ENCODE measurements at places on chromosomes 2 and 18. TPM values are rescaled to one million over a fixed set of nuclear protein-coding genes. Genes with fewer than 3 reads are reported as not detected.

- H3K27me3 ChIP-seq, result peaks cover 13% of the 10 kb centered on the region
- no peaks in the 10 kb centered on the region for H3K36me3 ChIP-seq
- DNase-seq, result no peak
- H3K4me1 ChIP-seq, result no peaks in the 10 kb centered on the region
These were observed 60.9 kb downstream of the BCL11A start for GRCh38 chr2:60492548-60492947.

DNA sequence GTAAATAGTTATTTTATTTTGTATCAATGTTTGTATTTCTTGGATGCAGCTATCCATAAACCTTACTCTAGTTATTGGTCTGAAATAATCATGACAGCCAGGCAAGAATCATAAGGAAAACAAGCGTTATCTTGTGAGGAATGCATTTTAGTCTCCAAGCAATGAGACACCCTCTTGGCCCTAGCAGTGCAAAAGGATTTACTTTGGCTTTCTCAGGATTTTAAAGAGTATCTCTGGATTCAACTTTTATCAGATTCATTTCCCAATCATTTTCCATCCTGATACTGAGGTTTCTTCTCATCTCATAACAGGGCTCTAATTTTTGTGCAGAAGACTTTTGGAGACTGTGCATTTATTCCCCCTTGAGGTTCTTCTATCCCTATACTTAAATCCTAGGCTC is 480.8 kb downstream of the TMX3 start:
- no peak for DNase-seq
- H3K27me3 ChIP-seq, result no peaks in the 10 kb centered on the region

DNA sequence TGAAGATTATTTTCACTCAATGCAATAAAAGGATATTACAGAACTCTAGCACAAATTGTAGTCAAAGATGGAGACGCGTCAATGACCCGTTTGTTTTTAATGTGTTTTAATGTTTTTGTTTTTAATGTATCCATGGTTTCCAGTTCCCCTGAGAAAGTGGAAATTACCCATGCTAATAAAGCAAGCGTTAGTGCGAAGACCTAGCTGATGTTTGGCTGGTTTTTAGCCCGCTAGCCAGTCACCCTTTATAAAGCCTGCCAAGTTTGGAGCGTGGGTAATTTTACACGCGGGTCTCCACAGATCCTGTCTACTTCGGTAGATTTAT is 430 bp upstream of the CHMP1B start:
- peak overlapping the region; percentile 100 for H3K4me3 ChIP-seq
- DNase-seq, result no peak
- peaks cover 11% of the 10 kb centered on the region for H3K4me1 ChIP-seq
- no peaks in the 10 kb centered on the region for H3K36me3 ChIP-seq

ABCB11 gene
- not detected for total RNA-seq

ANKRD30B gene
- not detected for total RNA-seq

- no peaks in the 10 kb centered on the region for H3K36me3 ChIP-seq
- no peak for DNase-seq
- no peaks in the 10 kb centered on the region for H3K4me1 ChIP-seq
These were observed 134.8 kb downstream of the SH3BP4 start for GRCh38 chr2:235086481-235087184.

GRCh38 chr18:25240420-25240770 is 111.6 kb downstream of the ZNF521 start:
- H3K4me3 ChIP-seq, result no peak overlapping the region
- H3K27me3 ChIP-seq, result no peaks in the 10 kb centered on the region
- no peak for DNase-seq
- H3K4me1 ChIP-seq, result no peaks in the 10 kb centered on the region
- H3K36me3 ChIP-seq, result no peaks in the 10 kb centered on the region

- H3K36me3 ChIP-seq, result no peaks in the 10 kb centered on the region
- no peak overlapping the region for H3K27ac ChIP-seq
- no peak for DNase-seq
- no peak overlapping the region for H3K4me3 ChIP-seq
These were observed 289.1 kb downstream of the TRIB2 start for GRCh38 chr2:13005761-13006335.

GRCh38 chr2:234345921-234346320 is 151.0 kb downstream of the ARL4C start:
- peaks cover 19% of the 10 kb centered on the region for H3K4me1 ChIP-seq
- H3K4me3 ChIP-seq, result no peak overlapping the region
- DNase-seq, result no peak
- no peak overlapping the region for H3K27ac ChIP-seq
- H3K36me3 ChIP-seq, result peaks cover 14% of the 10 kb centered on the region

TOGARAM2 gene
- total RNA-seq, result 5.2 TPM

KLHL14 gene
- total RNA-seq, result not detected

DNA sequence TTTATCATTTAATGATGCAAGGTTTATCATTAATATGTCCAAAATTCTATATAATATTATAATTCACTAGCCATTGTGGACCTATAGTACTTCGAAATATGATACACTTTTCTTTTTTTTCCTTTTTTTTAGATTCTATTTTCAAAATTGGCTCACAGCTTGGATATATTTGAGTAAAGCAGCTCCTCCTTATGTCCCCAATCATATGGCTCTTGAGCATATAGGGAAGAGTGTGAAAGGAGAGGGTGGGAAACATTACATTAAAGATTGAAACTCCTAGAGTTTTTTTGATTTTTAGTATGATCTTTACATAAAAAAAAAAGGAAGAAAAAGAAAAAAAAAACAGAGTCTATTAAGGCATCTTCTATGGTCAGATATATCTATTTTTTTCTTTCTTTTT is 457.9 kb downstream of the RIT2 start:
- H3K4me1 ChIP-seq, result no peaks in the 10 kb centered on the region
- no peak overlapping the region for H3K27ac ChIP-seq
- no peak for DNase-seq
- no peaks in the 10 kb centered on the region for H3K36me3 ChIP-seq
- no peaks in the 10 kb centered on the region for H3K27me3 ChIP-seq

PID1 gene
- total RNA-seq, result 0.11 TPM

ALKAL2 gene
- total RNA-seq, result not detected

Measured in activated naive CD8-positive, alpha-beta T cell treated with anti-CD3 and anti-CD28 coated beads, Interleukin-2, amount 10 ng/mL, durations not matched to agents 7 days and 5 days (primary cell).